A549 treated with CORT108297 at 1 μM for 4 hours (cell line): ENCODE measurements at places on chromosomes 4 and X. TPM values are rescaled to one million over a fixed set of nuclear protein-coding genes. Genes with fewer than 3 reads are reported as not detected.

NUDT11 gene
- 2.8 to 3.8 TPM (median 3.4 TPM) in 5 replicates for total RNA-seq

SSX3 gene
- total RNA-seq, result not detected in 5 replicates

CDS1 gene
- total RNA-seq, result 0.76 to 1.1 TPM (median 0.78 TPM) in 5 replicates

CLOCK gene
- total RNA-seq, result 4.2 to 6.2 TPM (median 4.9 TPM) in 5 replicates

TEX11 gene
- not detected in 5 replicates for total RNA-seq

APLN gene
- 0.70 to 0.85 TPM (median 0.79 TPM) in 5 replicates for total RNA-seq

RAB41 gene
- not detected in 5 replicates for total RNA-seq

CLNK gene
- total RNA-seq, result not detected in 5 replicates

IL3RA gene
- total RNA-seq, result 0.10 to 0.38 TPM (median 0.17 TPM) in 5 replicates

TMPRSS11F gene
- total RNA-seq, result not detected in 5 replicates

FGF16 gene
- total RNA-seq, result not detected in 5 replicates

DRP2 gene
- 0.09 to 0.28 TPM (median 0.23 TPM) in 5 replicates for total RNA-seq

NAT8L gene
- 9.8 to 16.8 TPM (median 15.3 TPM) in 5 replicates for total RNA-seq

UVSSA gene
- 2.9 to 5.8 TPM (median 5.4 TPM) in 5 replicates for total RNA-seq

IDS gene
- 89.4 to 114 TPM (median 107 TPM) in 5 replicates for total RNA-seq

SULT1E1 gene
- total RNA-seq, result not detected in 5 replicates

TMSB15A gene
- 0.40 to 1.4 TPM (median 0.73 TPM) in 5 replicates for total RNA-seq
